Gastroesophageal sphincter (tissue), 4 donors: ENCODE measurements at places on chromosomes 13 and 19. TPM values are rescaled to one million over a fixed set of nuclear protein-coding genes. Genes with fewer than 3 reads are reported as not detected.

Gene CCDC8
- 4.3 TPM for total RNA-seq

Gene PROZ
- total RNA-seq: not detected

Gene NAPSA
- total RNA-seq: 1.0 TPM

Gene MUC16
- total RNA-seq: under 0.01 TPM

Gene KRI1
- 22.0 TPM for total RNA-seq

Gene NLRP11
- not detected for total RNA-seq
